ENCODE measurements at places on chromosomes 4 and X.

GRCh38 chr4:38195911-38196310, 235.7 kb downstream of the PTTG2 start:
- DNase-seq, result no peak

DNA sequence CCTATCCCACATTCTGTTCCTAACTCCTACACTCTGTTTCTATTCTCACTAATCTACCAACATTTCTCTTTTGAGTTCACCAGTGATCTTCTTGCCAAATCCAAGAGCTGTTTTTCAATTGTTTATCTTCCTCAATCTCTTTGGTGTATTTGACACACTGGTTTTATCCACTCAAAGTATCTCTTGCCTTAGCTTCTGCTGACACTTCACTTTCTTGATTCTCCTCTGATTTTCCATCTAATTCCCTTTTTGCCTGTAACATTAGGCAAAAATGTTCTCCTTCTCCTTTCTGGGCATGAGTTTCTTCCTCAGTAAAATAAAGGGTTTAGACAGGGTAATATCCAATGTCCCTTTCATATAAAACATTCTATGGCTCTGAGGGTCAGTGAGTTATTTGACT, 26.2 kb downstream of the GRIA3 start:
- no peak for DNase-seq

DNA sequence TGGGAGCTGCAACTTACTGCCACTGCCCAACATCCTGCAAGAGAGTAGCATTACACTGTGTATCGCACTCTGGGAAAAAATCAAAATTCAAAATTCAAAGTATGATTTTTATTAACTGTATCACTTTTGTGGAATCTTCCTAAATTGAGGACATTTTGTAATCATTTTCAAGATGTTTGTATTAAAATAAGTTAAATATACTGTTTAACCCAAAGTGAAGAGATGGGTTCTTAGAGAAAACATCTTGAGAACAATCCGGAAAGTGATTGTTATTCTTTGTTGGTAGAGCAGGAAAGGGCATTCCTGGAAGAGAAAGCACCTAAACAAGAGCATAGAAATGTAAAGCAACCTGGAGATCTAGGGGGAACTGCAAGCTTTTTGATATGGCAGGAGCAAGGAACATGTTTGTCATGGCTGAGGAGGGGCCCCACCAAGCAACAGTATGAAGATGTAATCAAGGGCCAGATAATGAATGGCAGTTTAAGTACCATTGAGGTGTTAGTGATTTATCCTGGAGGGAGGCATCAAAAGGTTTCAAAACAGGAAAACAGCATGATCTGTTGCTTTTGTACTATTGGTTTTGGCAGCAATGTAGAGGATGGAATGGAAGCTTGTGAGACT, 14.1 kb upstream of the SEC24D start:
- no peak for DNase-seq

DNA sequence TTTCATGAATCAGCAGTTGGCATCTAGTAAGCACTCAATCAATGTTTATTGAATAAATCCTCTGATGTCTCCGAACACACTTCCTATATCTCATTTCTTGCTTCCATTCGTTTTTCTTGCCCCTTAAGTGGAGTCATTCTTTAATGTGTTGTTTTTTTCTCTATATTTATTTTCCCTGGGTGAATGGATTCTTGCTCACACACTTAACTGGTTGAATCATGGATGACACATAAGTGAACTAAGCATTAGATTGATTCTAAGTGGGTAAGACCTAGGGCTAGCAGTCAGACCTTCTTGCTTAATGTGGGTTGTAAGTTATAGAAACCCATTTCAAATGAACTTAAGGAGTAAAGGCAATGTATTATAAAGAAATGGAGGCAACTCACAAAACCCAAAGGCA, 111.1 kb downstream of the RTL3 start:
- DNase-seq, result no peak

DNA sequence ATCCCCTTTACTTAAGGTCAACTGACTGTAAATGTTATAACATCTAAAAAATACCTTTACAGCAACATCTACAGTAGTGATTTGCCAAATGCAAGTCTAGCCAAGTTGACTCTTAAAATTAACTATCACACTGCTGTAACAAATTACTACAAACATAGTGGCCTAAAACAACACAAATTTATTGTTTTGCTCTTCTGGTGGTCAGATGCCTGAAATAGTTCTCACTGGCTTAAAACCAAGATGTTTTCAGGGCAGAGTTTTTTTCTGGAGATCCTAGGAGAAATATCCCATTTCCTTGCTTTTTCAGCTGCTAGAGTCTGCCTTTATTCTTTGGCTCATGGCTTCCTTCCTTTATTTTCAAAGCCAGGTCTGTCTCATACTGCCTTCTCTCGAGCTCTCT, 120.5 kb downstream of the ADGRL3 start:
- DNase-seq, result no peak

DNA sequence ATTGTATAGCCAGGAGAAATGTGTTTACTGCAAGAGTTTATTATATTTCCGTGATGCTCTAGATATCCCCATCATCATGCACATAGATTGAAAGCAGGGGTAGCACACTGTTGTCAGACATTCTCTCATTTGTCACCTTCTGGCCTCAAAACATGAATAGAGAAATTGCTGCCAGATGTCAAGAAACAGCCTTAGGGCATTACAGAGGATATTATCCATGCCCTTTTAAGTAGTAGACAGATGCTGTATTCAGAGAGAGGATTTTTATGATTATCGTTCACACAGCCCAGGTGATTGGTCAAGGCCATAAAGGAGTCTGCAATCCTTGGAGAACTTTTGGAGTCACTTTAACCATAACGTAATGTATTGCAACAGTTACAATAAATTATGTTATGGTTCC, 1961.5 kb upstream of the TENM3 start:
- no peak for DNase-seq

- DNase-seq, result no peak
Observed at GRCh38 chrX:115642895-115643530, 82.0 kb downstream of the PLS3 start.

DNA sequence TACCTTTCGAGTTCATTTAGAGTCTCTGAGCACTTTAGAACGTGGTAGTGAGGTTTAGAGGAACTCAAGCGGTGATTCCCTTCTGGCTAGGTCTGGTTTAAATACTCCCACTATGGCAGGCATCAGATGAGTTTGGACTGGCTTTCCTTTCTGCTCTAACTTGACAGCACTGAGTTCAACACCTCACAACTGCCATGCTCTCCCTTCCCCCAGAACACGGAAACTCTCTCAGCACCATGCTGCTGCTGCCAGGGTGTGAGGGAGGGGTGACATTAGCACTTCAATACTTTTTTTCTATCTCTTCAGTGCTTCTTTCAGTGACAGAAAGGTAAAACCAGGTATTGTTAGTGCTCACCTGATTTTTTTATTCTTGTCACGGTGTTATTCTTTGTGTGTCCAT, 234.5 kb upstream of the AGTR2 start:
- DNase-seq, result no peak

DNA sequence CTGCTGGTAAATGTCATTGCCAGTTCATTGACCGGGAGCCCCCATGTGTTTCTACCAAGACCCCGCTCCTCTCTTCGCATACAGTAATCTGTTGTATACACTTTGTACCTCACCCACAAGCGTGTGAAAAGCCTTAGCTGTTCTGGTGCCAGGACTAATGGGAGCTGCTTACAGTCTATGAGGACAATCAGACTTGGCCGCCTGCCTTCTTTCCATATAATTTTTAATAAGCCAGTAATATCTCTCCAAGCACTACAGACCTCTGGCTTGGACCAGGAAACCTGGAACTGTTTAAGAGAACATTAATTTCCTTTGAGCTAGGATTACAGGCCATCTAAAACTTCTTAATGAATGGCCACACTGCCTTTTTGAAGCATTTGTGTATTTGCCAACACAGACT, 149.7 kb upstream of the MSX1 start:
- no peak for DNase-seq

- DNase-seq, result no peak
Observed at GRCh38 chr4:98626350-98626749, 32.1 kb downstream of the TSPAN5 start.

DNA sequence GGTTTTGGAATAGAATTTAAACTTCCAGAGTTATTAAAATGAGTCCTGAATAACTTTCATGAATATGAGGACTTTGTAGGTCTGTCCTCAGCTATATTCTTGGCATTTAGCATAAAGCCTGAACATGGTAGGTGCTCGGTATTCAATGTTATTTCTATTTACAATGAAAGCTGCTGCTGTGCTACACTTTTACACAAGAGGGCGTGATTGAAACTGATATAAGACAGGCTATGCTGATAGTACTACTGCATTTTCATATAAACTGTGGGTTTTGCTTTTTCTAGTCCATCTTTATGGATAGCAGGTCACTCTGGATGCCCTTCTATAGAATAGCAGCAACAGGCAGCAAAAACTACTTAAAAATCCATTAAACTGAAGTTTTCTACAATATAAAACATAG, 12.3 kb upstream of the GNPDA2 start:
- DNase-seq, result no peak

GRCh38 chr4:176439611-176440010, 119.8 kb downstream of the SPCS3 start:
- DNase-seq, result no peak

- no peak for DNase-seq
Observed at GRCh38 chr4:156169011-156169410, 215.3 kb upstream of the CTSO start.

DNA sequence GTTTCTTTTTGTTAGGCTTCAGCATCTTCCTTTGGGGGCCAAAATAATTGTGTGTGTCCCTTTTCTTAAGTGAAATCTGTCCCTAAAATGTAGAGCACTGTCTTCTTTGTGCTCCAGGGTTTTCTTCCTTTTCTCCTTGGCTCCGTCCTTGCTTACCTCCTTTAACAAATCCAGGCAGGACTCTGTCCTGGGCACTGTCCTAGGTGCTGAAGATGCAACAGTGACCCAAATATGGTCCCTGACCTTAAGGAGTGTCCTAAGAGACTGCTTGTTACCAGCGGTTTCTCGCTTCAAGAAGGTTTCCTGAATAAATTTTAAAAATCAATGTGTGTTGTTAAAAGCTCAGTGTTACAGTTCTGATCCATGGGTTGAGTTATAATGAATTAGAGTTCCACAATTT, 471.8 kb downstream of the KCNIP4 start:
- DNase-seq, result no peak

DNA sequence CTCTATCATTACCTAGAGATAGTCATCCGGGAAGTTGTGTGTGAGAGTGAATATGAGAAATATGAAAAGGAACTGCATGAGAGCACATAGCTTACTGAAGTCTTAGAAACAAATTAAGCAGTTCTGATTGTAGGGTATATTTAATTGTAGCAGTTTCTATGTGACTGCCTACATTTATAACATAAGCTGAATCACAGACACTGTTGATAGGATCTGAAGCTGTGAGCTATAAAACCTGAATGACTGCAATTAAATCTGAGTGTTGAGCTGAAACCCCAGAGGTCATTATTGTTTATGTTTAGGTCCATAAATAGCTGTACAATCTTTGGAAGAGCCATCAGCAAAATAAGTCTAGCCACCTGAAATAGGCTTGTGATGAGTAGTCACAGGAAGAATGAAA, 210.1 kb upstream of the CXCL13 start:
- DNase-seq, result no peak

DNA sequence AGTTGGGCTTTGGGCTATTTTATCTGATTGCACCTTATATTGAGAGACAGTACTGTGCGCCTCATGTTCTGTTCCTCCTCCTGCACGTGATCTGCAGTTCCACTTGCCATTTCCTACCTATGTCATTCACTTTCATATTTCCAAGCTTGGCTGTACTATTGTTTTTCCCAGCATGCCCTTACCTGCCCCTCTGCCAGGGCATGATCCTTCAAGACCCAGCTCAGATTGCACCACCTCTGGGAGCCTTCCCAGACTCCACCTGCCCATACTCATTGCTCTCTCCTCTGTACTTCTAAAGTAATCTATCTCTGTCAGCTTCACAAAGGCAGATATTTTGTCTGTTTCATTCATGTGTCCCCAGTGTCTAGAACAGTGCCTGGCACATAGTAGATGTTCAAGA, 11.6 kb downstream of the SLC25A5 start:
- DNase-seq, result no peak

- no peak for DNase-seq
Observed at GRCh38 chr4:25110527-25111329, 49.5 kb downstream of the SEPSECS start.

DNA sequence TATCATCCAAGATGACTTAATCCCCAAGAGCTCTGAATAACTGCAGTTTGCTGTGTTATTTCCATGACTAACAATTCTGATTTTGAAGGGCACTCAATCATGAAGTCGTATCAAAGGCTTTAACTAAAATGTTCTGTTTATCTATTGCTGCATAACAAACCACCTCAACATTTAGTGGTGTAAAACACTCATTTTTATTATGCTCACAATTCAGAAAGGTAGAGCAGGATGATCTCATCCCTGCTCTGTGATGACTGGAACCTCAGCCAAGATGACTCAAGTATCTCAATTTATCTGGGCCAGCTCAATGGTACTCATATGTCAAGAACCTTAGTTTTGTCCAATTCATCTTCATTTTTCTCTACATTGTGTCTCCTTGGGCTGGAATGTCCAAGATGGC, 451.1 kb downstream of the PPARGC1A start:
- no peak for DNase-seq

GRCh38 chr4:182019148-182019652, 224.0 kb upstream of the TENM3 start:
- no peak for DNase-seq

DNA sequence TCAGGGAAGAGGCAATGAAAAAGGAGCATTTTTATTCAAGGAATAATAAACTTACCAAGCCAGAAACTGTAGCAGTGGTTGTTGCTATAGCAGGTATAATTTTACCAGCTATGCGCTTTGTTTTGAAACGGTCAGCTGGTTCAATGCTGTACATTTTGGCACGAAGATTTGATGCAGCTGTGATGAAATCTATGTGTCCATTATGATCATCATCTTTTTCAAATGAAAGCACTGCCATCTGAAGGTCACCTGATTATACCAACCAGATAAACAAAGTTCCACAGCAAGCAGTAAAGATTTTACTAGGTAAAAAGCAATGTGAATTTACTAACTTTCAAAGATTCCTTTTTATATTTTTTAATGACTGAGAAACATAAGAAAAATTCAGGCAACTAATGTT, 66.4 kb downstream of the STAP1 start:
- no peak for DNase-seq

DNA sequence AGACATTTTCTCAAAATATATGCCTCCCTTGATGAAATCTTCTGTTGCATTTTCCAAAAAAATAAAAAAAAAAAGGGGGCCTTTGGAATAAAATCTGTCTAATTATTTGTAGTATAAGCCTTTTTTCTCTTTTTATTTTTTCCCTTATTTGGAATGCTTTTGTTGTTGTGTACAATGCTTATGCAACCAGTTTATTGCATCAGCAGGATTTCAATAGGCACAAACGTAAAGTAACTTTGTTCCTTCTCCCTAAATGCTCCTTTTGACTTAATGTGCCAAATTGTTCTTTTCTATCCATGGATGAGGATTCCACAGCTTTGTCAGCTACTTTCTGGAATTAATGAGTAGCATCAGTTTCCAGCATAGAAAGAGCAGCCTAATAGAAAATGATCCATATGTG, 59.6 kb upstream of the HPGD start:
- no peak for DNase-seq

GRCh38 chr4:74660866-74661265, 133.5 kb downstream of the BTC start:
- no peak for DNase-seq

- no peak for DNase-seq
Observed at GRCh38 chr4:141352909-141353525, 132.3 kb downstream of the ZNF330 start.

Data from stimulated activated CD4-positive, alpha-beta T cell treated with anti-CD3 and anti-CD28 coated beads, TNF-alpha, amount 100 ng/mL, for 1 hour (primary cell).